ENCODE measurements at places on chromosomes 6 and 20.
A peak's percentile ranks its signal among the peaks of the same experiment; 100 is the strongest.

GRCh38 chr20:44143936-44144335, 43.1 kb downstream of the JPH2 start:
- DNase-seq = no peak

DNA sequence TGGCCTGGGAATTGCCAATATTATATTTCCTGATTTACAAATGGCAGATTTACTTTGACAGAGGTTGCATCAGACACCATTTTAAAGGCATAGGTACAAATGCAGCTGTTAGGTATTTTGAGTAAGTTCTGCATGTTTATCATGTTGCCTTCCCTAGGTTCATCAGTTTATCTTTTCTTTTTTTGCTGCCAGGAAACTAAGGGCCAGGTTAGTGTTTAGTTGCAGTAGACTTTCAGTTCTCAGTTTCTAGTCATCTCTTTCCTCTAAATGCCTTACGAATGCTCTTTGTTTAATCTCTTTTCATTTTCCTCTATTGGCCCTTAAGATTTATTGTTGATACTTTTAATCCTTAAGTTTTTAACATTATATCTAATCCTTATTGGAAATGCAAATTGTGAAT, 129.9 kb downstream of the SMAP1 start:
- no peak for DNase-seq

DNA sequence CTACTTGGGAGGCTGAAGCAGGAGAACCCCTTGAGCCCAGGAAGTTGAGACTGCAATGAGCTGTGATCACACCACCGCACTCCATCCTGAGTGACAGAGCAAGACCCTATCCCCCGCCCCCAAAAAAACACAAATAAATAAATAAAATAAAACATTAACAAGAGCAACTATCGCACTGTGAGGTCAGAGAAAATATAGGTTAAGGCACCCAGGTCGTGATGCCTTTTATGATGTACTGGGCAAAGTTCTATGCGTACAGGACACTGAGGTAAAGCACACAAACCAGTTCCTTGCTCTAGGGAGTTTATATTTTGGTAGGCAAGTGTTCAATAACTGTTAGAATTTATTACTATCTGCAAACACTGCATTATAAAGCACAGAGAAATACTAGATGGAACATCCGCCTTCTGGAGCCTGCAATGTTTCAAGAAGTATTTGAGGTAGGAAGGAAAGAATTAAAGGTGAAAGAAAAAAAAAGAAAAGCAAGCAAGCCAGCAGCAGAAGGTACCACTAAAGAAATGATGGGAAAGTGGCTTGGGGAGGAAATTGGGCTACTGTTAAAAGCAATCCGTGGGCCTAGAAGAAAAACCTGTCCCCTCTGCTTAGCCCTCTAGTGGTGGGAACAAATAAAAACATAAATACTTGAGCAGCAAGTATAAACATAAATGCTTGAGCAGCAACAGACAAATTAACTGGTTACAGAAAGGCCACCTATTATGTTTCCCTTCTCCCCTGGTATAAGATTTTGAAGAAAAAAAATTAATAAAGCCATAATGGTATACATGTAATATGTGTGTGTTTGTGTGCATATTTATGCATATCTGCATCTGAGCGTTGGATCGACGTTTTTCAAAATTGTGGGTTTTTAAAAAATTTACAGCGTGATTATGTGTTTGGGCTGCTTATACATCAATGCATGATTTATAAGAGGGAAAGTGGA, 128.0 kb downstream of the PHACTR1 start:
- no peak for DNase-seq

DNA sequence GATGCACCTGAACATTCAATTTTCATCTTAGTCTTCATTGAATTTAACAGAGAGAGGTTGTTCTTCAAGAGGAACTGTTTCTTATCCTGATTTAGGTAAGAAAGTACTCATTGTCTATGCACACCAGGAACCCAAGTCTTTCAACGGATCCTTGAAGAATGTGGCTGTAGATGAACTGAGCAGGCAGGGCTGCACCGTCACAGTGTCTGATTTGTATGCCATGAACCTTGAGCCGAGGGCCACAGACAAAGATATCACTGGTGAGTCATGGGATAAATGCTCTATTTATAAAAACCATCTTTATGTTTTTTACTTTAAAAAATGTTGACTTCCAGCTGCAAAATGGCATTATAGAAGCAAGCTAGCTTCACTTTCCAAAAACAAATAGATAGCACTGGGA, 10.2 kb downstream of the NQO2 start:
- DNase-seq = no peak

- no peak for DNase-seq
These were observed 72.3 kb upstream of the TOX2 start for GRCh38 chr20:43842126-43843020.

DNA sequence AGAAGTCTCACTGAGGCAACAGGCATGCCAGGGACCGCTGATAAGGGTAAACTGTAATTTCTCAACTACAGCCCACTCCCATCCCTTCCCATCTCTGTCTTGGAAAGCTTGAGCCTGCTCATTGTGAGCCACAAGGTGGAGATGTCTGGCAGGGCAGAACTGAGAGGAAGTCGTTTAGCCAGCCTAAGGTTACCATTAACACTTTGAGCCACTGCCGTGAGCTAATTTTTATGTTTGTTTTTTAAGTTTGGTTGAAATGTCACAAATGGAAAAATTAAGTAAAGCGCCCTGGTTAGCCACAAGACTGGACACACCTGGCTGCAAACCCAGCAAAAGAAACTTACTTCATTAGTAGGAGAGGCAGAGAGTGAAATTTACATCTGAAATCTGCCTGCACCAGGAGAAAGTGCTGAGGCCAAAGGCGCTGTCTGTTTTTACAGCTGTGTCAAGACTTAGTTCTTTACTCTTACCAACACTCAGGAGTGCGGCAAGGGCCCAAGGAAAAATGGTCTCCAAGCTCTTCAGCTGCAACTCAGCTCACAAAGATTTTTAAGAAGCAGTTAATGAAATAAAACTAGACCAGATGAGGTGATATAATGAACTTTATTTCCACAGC, 50.0 kb upstream of the FAM83C start:
- DNase-seq = peak; percentile 9

- no peak for DNase-seq
These were observed 9.4 kb downstream of the TFAP2A start for GRCh38 chr6:10405513-10405900.

- DNase-seq = no peak
These were observed 173.0 kb downstream of the AIG1 start for GRCh38 chr6:143233554-143234285.

GRCh38 chr6:124660185-124660584, 302.1 kb upstream of the RNF217 start:
- no peak for DNase-seq

GRCh38 chr20:53598140-53599043, 4.8 kb upstream of the ZNF217 start:
- DNase-seq = no peak

GRCh38 chr20:3733119-3733995, 872 bp downstream of the HSPA12B start:
- no peak for DNase-seq

DNA sequence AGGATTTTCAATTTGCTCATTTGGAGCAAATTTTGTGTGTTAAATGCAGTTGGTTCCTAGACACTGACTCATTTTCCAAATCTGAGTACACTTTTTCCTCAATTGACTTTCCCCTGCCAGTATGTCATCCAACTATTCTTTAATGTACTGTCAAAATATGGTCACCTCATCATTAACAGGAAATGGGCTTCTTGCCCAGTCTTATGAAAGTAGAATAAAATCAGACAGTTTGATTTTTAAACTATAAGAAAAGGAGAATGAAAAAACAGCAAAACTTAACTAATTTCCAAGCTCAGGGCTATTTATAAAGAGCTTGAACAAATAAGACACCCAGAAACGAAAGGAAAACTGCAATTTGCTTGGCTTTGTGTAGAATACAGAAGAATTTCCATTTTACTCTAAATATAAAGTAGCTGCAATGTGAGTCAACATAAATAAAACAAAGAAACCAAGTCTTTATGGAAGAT, 43.7 kb upstream of the RAB23 start:
- DNase-seq = no peak

DNA sequence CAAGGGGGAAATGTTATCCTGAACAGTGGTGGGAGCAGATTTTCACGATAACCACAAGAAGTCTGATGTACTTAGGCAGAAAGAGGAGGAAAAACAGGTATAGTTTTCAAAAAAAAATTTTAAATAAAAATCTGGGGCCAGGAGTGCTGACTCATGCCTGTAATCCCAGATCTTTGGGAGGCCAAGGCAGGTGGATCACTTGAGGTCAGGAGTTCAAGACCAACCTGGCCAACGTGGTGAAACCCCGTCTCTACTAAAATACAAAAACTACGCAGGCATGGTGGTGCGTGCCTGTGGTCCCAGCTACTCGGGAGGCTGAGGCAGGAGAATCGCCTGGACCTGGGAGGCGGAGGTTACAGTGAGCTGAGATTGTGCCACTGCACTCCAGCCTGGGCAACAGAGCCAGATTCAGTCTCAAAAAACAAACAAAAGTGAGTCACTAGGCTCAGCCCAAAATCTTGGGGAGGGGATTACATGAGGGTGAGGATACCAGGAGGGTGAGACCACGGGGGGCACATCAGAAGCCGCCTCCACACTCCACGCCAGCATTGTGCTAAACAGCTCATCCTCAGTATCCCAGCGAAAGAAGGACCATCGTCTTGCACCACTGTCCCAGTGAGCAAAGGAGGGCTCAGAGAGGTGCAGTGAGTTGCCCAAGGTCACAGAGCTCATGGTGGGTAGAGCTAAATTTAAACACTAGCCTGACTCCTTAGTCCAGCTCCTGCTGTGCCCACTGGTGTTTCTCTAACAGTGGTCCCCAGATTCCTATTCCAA, 33.7 kb downstream of the BCAS4 start:
- DNase-seq = no peak

- DNase-seq = no peak
These were observed 4.1 kb downstream of the SH3BGRL2 start for GRCh38 chr6:79635232-79635543.

- DNase-seq = no peak
These were observed 25.5 kb upstream of the L3MBTL3 start for GRCh38 chr6:129992881-129993280.

GRCh38 chr6:46056906-46057529, 41.4 kb upstream of the CLIC5 start:
- DNase-seq = no peak

GRCh38 chr6:364609-365540, 26.7 kb upstream of the IRF4 start:
- DNase-seq = no peak

DNA sequence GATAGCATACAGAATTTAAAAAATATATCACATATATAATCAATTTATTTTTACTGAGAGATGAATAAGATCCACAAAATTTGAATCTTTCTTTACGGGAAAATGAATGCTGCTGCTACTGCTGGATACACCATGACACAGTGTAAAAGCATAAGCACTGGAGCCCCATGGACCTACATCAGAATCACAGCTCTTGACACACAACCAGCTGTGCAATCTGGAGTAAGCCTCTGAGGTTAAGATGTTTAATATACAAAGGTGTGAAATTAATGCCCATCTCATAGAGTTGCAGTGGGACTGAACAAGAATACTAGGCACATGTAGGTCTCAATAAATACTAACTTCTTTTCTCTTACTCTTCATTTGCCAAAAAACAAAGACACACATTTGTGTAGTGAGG, 48.1 kb downstream of the MAN1A1 start:
- DNase-seq = no peak

DNA sequence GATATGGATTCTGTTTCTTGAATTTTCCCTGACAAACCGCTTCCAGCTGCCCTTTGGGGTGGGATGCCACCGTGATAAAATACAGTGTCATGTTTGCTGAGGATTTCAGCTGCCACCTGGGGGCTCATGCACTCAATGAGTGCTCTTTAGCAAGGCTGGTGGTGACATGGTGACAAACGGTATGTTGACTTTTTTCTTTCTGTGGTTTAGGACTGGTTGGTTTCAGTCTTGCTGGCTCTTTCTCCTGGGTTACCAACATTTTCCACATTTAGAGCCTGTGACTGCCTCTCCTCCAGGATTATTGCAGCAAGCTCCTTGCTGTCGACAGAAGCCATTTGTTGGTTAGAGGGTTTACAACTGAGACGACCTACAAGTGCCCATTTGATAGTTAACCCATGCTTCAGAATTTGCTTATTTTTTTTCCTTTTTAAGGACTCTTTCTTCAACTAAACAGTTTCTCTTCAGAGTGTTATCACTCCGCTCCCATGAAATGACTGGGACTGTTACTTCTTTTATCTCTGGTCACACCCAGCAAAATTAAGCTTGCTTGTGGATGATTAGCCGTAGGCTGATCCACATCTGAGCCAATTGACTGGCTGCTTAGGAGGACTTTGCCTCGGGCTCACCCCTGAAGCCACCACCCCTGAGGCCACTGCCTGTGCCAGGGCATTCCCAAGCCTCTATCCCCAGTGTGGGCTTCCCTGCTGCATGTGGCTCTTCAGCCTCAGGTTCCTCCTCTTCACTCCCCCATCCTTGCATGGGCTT, 48.4 kb upstream of the CDYL start:
- no peak for DNase-seq

DNA sequence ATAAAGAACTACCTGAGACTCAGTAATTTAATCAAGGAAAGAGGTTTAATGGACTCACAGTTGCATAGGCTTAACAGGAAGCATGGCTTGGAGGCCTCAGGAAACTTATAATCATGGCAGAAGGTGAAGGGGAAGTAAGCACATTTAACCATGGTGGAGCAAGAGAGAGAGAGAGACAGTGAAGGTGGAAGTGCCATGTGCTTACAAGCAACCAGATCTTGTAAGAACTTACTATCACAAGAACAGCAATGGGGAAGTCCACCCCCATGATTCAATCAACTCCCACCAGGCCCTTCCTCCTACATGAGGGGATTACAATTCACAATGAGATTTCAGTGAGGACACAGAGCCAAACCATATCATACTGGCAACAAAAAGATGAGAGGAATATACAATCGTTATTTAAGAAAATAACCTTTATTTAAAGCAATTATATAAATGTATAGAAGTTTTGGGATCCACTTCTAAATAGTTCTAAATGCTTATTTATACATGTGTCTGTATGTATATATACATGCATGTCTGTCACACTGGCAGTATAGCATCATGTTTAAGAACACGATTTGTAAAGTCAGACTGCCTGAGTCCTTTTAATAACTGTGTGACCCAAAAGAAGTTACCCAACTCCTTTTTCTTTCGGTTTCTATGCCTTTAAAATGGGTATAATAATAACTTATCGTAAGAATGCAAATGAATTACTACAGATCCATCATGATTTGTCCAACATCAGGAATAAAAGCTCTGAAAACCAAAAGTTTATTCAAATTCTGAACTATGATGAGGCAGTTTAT, 255.7 kb upstream of the THEMIS start:
- DNase-seq = no peak

DNA sequence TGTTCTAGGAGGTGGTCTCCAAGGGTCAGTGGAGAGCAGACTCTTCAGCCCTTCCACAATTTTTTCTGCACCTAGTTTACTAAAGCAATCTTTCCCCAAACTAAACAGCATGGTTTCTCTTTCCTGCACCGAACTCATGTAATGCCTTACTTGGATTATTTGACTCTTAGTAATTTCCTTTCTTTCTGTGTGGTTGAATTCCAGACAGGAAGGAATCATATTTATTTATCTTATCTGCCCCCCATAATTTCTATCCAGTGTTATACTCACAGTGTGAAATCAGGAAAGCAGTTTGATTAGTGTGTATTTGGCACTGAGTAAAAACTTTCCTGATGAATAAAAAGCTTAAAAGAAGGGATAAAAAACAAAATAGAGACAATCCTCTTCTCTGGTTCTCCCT, 140.3 kb upstream of the STMND1 start:
- DNase-seq = no peak

Measured in iPS DF 19.7 (cell line).